ENCODE measurements at places on chromosomes 7 and 10.

DNA sequence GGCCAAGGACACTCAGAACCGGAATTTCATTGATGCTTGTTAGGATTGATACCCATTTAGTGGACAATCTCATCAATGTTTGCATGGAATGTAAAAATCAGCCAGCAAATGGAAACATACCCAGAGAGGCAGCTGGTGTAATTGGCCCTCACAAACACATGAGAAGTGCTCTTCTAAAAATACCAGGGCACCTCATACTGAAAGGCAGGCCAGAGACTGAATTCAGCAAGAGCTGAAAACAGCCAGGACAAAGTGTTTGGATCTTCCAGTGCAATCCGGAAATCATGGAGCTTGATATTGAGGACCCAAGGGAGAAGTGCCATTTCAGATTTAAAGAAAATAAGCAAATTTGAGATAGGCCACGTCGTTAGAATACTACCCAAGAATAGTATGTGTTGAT, 498.6 kb downstream of the GALNT17 start:
- DNase-seq = no peak

GRCh38 chr7:69476416-69476815, 121.9 kb upstream of the AUTS2 start:
- DNase-seq = no peak

DNA sequence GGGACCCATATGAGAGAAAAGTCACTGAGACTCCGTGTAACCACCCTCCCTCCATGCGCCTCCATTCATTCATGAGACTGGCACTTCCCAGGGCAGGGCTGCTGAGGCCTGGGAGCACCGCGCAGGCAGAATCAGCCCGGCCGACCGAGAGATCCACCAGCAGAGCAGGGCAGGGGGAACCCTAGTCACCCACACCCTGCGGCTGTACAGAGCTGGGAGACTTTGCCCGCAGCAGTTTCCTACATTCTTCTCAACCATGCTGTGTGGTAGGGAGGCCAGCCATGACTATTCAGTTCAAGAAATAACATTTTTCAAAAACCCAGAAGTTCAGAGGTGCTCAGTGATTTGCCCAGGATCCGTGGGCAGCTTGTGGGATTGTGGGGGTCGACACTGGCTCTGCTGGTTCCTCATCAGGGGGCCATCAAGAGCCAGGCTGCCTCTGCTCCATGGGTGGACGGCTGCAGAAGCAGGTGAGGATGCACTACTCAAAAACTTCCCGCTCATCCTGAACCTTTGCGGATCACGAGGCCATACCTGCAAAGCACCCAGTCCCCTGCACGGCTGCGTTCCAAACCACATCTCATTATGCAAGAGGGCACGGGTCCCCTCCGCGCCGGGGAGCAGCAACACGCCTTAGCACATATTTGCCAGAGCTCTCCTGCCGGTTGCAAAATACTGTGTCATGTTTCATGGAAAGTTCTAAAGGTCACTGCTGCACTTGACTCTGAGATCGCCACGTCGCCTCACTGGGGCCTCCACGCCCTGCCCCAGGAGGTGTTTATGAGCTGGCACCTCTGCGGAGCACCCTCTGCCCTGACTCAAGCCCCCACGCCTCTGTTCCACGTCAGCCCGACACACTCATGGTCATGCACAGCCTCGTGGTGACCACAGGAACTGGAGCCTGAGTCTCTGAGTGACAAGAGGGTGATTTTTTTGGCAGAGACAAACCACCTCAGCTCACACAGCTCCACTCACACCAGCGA, 132.0 kb downstream of the PRKAG2 start:
- DNase-seq = no peak

DNA sequence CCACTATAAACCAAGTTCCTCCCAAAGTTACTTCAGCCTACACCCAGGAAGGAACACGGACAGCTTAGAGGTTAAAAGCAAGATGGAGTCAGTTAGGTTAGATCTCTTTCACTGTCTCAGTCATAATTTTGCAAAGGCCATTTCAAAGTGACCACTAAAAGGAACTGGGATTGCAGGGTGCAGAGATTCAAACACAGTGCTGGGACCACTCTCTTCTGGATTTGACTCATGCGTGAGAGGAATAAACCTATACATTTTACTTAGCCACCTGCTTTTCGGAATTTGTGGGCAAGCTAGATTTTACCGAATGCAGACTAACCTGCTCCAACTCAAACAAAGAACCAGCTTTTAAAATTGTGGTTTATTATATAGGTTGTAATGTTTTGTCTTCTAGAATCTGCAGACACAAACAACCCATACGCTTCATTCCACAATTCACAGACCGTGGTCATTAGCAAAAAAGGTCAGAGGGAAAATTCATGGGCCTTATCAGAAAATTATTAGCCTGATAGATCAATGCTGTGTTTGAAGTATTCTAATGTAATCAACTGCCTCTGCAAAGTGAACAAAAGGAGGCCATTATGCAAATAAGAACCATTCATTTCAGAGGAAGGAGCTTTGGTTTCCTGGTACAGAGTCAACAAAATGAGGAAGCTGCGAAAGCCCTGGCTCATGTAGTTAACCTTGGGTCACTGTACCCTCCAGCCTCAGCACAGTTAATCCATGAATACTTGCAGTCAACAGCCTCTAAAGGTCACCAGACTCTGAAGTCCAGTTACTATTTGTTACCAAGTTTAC, 342.7 kb upstream of the KLF6 start:
- DNase-seq = no peak

- no peak for DNase-seq
Observed at GRCh38 chr7:46619723-46620310, 698.7 kb upstream of the IGFBP3 start.

GRCh38 chr7:33895025-33895804, 10.1 kb upstream of the BMPER start:
- peak; percentile 80 for DNase-seq

DNA sequence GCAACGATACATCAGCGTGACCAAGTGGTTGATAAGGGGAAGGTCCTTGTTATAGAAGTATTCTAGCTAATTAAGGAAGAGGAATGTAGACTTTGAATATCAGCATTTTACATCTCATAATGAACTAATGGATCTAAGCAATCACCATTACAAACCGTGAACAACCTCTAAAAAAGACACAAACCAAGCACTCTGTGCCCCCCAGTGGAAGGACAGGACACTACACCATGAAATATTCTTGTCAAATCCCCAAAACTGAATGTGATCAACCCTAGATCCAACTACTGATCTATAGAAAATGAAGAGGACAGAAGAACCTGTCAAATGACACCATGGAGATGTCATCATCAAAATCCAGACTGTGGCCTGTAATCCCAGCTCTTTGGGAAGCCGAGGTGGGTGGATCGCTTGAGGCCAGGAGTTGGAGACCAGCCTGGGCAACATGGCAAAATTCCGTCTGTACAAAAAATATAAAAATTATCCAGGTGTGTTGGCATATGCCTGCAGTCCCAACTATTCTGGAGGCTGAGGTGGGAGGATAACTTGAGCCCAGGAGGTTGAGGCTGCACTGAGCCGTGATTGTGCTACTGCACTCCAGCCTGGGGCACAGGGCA, 111.3 kb upstream of the CARD11 start:
- no peak for DNase-seq

DNA sequence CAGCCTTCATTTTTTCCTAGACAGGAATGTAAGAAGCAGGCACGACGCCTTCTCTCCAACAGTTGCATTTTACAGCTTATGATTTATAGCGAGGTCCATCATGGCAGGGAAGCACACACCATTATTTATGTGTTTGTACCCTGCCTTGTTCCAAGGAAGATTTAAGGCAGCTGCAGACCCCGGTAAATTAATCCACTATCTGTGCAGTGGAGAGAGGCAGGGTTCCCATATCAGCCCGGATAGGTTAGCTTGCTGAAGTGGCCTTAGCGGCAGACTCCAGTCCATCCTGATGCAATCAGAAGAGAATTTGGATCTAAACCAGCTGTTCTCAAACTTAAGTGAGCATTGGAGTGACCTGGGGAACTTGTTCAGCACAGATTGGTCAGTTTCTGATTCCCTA, 359.4 kb downstream of the GALNT17 start:
- no peak for DNase-seq

DNA sequence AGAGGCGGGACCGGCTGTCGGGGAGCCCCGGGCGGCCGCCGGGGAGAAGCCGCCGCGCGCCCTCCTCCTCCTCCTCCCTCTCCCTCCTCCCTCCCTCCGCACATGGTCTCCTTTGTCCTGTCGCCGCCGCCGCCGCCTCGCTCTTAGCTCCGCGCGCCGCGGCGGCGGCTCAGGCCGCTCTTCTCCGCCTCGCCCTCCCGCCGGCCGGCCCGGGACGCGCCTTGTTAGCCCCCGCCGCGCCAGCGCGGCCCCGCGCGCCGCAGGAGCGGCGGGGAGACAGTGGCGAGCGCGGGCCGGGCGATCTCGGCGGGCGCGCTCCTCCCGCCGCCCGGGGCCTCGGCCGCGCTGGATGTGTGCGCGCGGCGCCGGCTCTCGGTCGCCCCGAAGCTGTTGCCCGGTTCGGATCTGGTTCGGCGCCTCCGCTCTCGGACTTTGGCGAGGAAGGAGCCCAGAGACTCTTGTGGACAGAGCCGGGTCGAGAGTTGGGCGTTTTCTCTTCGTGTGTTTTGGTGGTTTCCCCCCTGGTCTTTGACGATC, 437.4 kb upstream of the GALNT17 start:
- peak; percentile 31 for DNase-seq

GRCh38 chr10:4847561-4848355, 21.8 kb downstream of the AKR1E2 start:
- DNase-seq = no peak

GRCh38 chr10:96764425-96765060, 44.2 kb upstream of the PIK3AP1 start:
- DNase-seq = no peak

- no peak for DNase-seq
Observed at GRCh38 chr7:82244947-82245517, 198.5 kb downstream of the CACNA2D1 start.

DNA sequence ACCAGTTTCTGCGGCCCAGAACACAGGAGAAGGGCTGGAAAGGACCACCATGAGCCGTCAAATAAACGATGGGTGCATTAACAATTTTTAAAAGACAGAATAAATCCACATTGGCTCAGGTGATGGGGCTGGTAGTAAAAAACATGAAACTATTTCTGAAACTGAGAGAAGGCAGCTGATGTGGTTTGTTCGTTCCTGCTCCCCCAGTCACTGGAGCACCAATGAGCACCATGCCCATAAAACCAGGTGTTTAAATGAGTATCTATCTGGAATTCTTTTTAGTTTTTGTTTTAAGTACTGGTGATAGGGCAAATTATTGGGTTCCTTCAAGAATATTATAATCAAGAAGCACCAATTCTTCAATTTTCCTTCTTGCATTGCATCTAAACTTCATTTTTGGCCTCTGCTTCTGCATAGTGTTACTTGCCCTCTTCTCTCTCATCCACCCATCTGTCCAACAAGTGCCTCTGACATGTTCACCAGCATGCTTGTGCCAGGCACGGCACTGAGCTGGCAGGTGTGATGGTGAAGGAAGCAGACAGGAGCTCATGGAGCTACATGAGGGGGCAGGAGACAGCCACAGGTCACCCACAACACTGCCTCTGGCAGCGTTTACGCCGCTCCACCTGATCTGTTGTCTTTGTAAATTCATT, 65.5 kb downstream of the LARP4B start:
- no peak for DNase-seq

GRCh38 chr10:50385624-50386023, 134.3 kb upstream of the ASAH2 start:
- DNase-seq = no peak

GRCh38 chr10:70441161-70441894, at the start of gene NODAL:
Gene NODAL (minus strand): TSS chr10:70441681. CDS start chr10:70441667, 14 bp downstream.
- DNase-seq = no peak

DNA sequence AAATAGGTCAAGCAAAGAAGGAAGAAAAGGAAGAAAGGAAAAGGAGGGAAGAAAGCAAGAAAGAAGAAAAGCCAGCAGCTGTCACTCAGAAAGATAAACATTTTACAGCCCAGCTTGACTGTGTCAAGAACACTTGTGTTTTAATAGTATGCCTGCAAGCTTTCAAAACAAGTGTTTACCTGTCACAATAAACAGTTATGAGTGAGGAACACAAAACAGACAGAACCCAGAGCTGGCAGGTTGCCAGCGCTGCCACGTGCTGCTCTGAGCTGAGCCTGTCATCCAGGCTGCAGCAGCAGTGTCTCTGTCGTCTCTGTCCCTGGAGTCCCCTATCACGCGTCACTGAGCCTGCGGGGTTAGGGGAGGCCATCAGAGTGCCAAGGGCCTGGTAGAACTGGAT, 827.6 kb upstream of the AUTS2 start:
- DNase-seq = no peak

DNA sequence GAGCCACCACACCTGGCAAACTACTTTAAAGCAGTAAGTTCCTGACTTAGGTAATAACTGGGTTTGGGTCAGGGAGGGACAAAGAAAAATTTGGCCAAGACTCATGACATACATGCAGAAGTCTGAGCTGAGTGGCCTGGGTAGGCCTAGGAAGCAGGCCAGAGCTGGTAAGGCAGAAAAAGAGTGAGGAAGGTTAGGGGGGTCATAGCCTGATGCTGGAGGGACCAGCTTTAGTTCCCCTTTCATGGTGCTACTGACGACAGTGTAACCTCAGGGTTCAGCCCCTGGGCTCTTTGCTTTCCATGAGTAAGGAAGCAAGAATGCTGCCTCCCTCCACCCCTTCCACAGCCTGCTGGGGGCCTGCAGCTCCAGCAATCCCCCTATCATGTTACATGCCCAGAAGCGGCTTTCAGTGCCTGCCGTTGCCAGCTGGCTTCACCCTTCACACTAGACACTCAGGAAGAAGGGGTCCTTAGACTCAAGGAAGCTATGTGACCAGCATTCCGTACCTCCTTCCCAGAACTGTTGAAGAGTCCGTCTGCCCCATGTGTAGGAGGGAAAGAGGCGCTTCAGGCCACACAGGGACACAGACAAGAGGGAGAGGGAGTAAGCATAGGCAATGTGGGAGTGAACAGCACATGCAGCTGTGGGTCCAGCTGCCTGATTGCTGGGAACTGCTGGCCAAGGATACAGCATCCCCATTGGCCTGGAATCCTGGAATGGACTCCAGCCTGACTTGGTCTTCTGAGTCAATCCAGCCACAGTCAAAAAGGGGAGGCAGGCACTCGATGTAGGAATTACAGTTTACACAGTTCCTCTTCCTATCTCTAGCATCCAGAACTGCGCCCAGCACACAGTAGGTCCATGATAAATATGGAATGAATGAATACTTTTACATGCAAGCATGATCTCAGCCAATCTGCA, 4.1 kb upstream of the PLAU start:
- DNase-seq = no peak

DNA sequence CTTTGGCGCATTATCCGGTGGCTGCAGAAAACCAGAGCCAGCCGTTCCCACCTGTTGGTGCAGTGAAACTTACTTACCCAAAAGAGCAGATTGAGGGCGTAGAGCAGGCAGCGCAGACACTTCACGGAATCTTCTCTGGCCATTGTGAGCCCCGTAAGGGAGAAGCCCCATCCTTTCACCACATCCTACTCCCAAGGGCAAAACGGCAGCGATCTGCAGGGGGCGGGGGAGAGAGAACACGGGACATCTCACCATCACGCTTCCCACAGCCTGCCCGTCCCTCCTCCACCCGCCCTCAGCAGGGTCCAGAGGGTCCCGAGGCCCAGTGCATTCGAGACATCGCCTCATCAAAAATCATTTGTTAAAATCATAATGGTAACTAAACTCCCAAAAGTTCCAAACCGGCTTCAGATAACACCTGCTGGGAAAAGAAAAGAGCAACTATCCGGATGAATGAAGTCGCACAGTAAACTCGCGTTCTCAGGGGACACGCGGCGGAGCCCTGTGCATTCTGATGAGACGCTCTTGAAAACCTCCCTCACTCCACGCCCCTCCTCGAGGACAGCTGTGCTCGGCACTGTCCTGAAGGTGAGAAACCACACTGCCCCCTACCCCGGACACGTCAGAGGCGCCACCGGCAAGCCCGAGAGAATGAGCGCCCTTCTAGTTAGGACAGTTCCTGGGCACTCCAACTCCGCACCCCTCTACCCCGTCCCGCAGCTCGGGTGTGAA, 1.2 kb downstream of the TSPAN12 start:
- peak; percentile 23 for DNase-seq

Measured in progenitor cell of endocrine pancreas (in vitro differentiated cells).